ENCODE measurements at places on chromosomes 4 and X. TPM values are rescaled to one million over a fixed set of nuclear protein-coding genes. Genes with fewer than 3 reads are reported as not detected.

TMSB15C gene
- total RNA-seq: 4.4 TPM

EPGN gene
- total RNA-seq: 0.67 TPM

MAGEA10 gene
- not detected for total RNA-seq

SH3D19 gene
- not detected for total RNA-seq

WDFY3 gene
- 0.89 TPM for total RNA-seq

DMRTC1 gene
- not detected for total RNA-seq

TRIML2 gene
- total RNA-seq: not detected

CXCL5 gene
- not detected for total RNA-seq

GAGE13 gene
- not detected for total RNA-seq

MAGEE2 gene
- not detected for total RNA-seq

PNCK gene
- total RNA-seq: not detected

CLNK gene
- total RNA-seq: not detected

UNC5C gene
- not detected for total RNA-seq

GYPE gene
- not detected for total RNA-seq

NLGN4X gene
- total RNA-seq: 0.05 TPM

PCSK1N gene
- 0.33 TPM for total RNA-seq

VSIG1 gene
- total RNA-seq: 9.9 TPM

DAPP1 gene
- 39.5 TPM for total RNA-seq

VCX gene
- total RNA-seq: not detected

SYTL5 gene
- not detected for total RNA-seq

DCLK2 gene
- not detected for total RNA-seq

MAP7D2 gene
- total RNA-seq: 0.12 TPM

DUSP9 gene
- total RNA-seq: not detected

DUSP21 gene
- total RNA-seq: not detected

CDKL2 gene
- total RNA-seq: 0.74 TPM

ARHGEF6 gene
- total RNA-seq: 122 TPM

UGT2A1 gene
- total RNA-seq: not detected

IBSP gene
- not detected for total RNA-seq

SLC49A3 gene
- 0.35 TPM for total RNA-seq

TLR7 gene
- total RNA-seq: 0.19 TPM

MRPS18C gene
- 70.1 TPM for total RNA-seq

PNMA6F gene
- total RNA-seq: not detected

Measured in activated CD4-positive, alpha-beta T cell treated with anti-CD3 and anti-CD28 coated beads, Interleukin-2, amount 10 ng/mL, durations not matched to agents 7 days and 5 days (primary cell).